ENCODE measurements at places on chromosomes 12 and 14.
A peak's percentile ranks its signal among the peaks of the same experiment; 100 is the strongest.

DNA sequence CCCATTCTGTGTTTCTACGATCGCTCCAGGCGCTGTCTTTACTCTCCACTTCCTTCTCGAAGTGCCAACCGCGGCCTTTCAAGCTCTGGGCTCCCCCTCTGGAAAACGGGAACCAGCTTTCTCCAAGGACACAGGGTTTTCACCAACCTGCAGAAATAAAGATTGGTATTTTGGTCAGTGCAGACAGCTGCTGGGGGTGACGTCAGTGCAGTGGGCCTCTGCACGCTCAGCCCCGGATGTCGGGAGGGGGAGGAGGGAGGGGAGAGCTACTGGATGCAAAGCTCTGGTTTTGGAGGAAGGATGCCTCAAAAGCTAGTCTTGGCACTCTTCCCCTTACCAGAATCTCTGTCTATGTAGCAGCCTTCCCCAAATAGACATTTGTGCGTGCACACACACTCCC is 19.9 kb downstream of the HRK start:
- no peaks in the 10 kb centered on the region for H3K27me3 ChIP-seq
- no peaks in the 10 kb centered on the region for H3K36me3 ChIP-seq
- H3K27ac ChIP-seq = no peak overlapping the region
- H3K4me3 ChIP-seq = no peak overlapping the region

DNA sequence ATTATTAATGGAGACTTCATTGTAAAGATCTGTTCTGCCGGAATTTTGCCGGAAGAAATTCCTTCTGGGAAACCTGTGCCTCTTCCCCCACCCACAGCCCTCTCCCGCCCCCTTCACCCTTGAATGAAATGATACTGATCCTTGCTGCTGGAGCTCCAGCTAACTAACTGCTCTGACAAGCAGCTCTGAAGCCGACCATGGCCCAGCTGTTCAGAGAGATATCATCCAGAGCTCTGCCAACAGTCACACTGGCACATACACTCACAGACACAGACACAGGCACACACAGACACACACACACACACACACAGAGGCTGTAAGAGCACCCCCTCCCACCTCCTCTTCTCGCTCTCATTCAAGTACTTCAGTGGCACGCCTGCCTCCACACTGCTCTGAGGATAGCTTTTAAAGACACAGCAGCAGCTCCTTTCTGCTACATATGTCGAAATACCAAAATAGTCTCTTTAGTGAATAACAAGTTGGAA is 88.6 kb downstream of the R3HDM2 start:
- H3K27ac ChIP-seq = peak overlapping the region; percentile 50
- DNase-seq = no peak
- H3K36me3 ChIP-seq = peaks cover 5% of the 10 kb centered on the region
- no peaks in the 10 kb centered on the region for H3K27me3 ChIP-seq
- H3K4me1 ChIP-seq = peaks cover 10% of the 10 kb centered on the region

DNA sequence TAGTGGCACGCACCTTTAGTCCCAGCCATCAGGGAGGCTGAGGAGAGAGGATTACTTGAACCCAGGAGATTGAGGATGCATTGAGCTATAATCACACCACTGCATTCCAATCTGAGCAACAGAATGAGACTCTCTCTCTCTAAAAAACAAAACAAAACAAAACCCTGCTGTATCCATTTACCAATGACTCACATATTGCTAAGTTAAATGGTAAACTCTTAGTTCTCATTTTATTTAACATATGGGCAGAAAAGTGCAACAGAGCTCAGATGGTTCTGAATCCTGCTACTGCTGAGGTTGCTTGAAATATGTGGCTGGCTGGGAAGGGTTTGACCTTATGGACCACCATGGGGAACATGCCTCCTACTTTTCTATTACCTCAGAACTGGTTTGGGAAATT is 33.7 kb upstream of the CCNT1 start:
- H3K4me1 ChIP-seq = no peaks in the 10 kb centered on the region
- no peak overlapping the region for H3K27ac ChIP-seq
- no peak overlapping the region for H3K4me3 ChIP-seq
- no peaks in the 10 kb centered on the region for H3K36me3 ChIP-seq
- no peaks in the 10 kb centered on the region for H3K27me3 ChIP-seq
- no peak for DNase-seq

DNA sequence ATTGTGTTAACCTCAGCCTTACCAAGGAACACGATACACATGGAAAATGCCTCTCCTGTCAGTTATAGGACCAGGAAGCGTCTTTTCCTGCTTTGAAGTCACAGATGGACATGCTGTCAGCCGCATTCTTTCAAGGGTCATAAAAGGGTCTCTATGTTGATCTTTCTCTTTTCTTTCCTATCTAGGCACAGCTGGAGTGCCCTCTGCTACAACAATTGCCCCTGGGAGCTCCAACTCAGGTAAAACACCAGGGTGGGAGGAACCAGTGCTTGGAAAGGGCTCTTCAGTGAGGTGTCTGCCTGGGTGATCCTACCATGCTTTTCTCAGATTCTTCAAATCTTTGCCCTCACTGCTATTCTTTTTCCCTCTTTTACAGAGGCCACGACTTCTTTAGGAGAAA is 157.4 kb upstream of the CNTN1 start:
- no peaks in the 10 kb centered on the region for H3K36me3 ChIP-seq
- H3K4me1 ChIP-seq = no peaks in the 10 kb centered on the region
- no peak overlapping the region for H3K4me3 ChIP-seq
- no peaks in the 10 kb centered on the region for H3K27me3 ChIP-seq
- no peak overlapping the region for H3K27ac ChIP-seq

- no peaks in the 10 kb centered on the region for H3K4me1 ChIP-seq
- no peaks in the 10 kb centered on the region for H3K36me3 ChIP-seq
- H3K27me3 ChIP-seq = no peaks in the 10 kb centered on the region
- H3K4me3 ChIP-seq = no peak overlapping the region
- no peak for DNase-seq
- H3K27ac ChIP-seq = no peak overlapping the region
These were observed 13.0 kb downstream of the TMEM52B start for GRCh38 chr12:10191865-10192264.

- no peaks in the 10 kb centered on the region for H3K36me3 ChIP-seq
- no peak for DNase-seq
- H3K4me1 ChIP-seq = no peaks in the 10 kb centered on the region
- H3K27ac ChIP-seq = peak overlapping the region; percentile 30
These were observed 10.4 kb downstream of the MTA1 start for GRCh38 chr14:105430042-105430441.

GRCh38 chr14:73180385-73180805 is 44.1 kb downstream of the PSEN1 start:
- no peak for DNase-seq
- H3K4me3 ChIP-seq = no peak overlapping the region
- H3K4me1 ChIP-seq = peaks cover 2% of the 10 kb centered on the region
- H3K36me3 ChIP-seq = peaks cover 4% of the 10 kb centered on the region

GRCh38 chr12:120536064-120536791 is 2.1 kb downstream of the RNF10 start:
- H3K36me3 ChIP-seq = peaks cover 12% of the 10 kb centered on the region
- DNase-seq = no peak
- no peaks in the 10 kb centered on the region for H3K27me3 ChIP-seq
- H3K4me1 ChIP-seq = peaks cover 44% of the 10 kb centered on the region
- H3K4me3 ChIP-seq = peak overlapping the region; percentile 96

- peaks cover 36% of the 10 kb centered on the region for H3K4me1 ChIP-seq
- no peak for DNase-seq
- H3K27ac ChIP-seq = no peak overlapping the region
- no peaks in the 10 kb centered on the region for H3K27me3 ChIP-seq
These were observed 169.6 kb downstream of the ZFP36L1 start for GRCh38 chr14:68623307-68623706.

- no peak overlapping the region for H3K27ac ChIP-seq
- no peaks in the 10 kb centered on the region for H3K4me1 ChIP-seq
- DNase-seq = no peak
- H3K36me3 ChIP-seq = no peaks in the 10 kb centered on the region
These were observed 52.0 kb upstream of the OSBPL8 start for GRCh38 chr12:76611533-76611932.

DNA sequence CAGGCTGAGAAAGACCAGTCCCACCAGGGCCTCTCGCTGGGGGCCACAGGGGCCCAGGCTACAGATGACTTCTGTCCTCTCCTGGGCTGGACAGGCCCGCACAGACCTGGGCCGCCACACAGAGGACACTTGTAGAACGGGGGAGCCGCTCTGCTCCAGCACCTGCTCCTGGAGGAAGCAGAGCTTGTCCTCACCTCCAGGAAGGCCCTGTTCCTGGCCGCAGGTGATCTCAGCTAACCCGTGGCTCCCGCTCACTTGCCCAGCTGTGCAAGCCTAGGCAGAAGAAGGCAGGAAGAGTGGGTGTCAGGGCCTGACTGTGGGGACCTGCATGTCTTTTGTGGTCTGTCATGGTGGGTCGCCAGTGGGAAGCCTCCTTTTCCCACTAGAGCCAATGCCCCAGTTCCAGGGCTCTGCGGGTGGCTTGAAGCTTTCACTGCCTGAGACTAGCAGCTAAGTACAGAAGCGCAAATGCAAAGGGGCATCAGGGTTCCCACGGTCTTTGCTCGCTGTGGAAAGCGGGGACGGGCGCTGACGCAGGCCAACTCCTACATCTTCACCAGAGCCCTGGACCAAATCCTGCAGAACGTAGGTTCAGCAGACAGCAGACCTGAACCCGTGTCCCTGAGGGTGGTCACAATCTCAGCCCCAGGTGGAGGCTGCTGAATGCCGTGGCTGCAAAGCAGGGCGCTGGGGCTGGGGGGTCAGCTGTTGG is 8.8 kb upstream of the CEP170B start:
- H3K4me3 ChIP-seq = no peak overlapping the region
- no peaks in the 10 kb centered on the region for H3K36me3 ChIP-seq
- peak; percentile 21 for DNase-seq
- no peaks in the 10 kb centered on the region for H3K4me1 ChIP-seq

- no peak overlapping the region for H3K27ac ChIP-seq
- no peak overlapping the region for H3K4me3 ChIP-seq
- H3K36me3 ChIP-seq = no peaks in the 10 kb centered on the region
- DNase-seq = no peak
- no peaks in the 10 kb centered on the region for H3K4me1 ChIP-seq
- no peaks in the 10 kb centered on the region for H3K27me3 ChIP-seq
These were observed 77.8 kb downstream of the HSD17B6 start for GRCh38 chr12:56840922-56841321.

DNA sequence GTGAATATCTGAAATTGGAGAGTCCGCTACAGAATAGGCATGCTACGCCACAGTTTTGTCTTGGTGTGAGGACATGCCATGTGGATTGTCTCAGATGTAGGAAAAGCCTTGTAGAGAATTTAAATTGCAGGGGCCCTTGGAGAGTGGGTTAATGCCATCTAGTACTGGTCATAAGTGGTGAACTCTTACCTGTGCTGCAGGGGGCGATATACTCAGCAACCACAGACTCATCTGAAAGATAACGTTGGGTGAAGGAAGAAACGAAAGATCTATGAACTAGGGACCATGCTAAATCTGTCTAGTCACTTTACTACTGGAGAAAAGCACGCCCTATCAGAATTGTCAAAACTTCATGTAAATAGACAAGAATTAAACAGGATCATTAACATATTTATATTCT is 33.7 kb upstream of the A2M start:
- no peak for DNase-seq
- H3K36me3 ChIP-seq = no peaks in the 10 kb centered on the region
- no peak overlapping the region for H3K4me3 ChIP-seq
- no peak overlapping the region for H3K27ac ChIP-seq
- no peaks in the 10 kb centered on the region for H3K27me3 ChIP-seq

DNA sequence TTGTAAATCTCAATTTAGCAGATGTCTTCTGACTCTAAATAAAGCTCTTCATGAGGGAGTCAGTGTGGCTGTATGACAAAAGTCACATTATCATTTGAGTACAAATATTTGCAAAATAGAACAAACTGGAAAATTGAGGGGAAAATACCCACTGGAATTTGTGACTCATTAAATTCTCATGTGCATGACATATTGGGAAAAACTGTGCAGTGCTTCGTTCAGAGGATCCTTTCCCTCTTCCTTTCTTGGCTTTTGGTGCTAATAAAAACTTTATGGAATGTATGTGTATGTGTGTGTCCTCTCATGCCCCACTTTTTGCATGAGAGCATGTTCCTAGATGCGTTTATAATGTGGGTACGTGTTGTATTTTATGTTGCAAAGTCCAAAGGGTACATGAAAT is 267.8 kb downstream of the KTN1 start:
- H3K27me3 ChIP-seq = no peaks in the 10 kb centered on the region
- no peaks in the 10 kb centered on the region for H3K36me3 ChIP-seq
- no peaks in the 10 kb centered on the region for H3K4me1 ChIP-seq
- no peak overlapping the region for H3K4me3 ChIP-seq
- no peak for DNase-seq

DNA sequence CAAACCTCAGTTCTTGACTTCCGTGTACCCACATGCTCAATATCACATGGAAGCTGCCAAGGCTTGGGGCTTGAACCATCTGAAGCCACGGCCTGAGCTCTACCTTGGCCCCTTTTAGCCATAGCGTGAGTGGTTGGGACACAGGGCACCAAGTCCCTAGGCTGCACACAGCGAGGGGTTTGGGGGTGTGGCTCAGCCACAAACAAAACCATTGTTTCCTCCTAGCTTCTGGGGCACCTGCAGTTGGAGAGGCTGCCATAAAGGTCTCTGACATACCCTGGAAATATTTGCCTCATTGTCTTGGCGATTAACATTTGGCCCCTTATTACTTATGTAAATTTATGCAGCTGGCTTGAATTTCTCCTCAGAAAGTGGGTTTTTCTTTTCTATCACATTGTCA is 628.6 kb downstream of the NRXN3 start:
- no peaks in the 10 kb centered on the region for H3K27me3 ChIP-seq
- H3K4me3 ChIP-seq = no peak overlapping the region
- no peaks in the 10 kb centered on the region for H3K4me1 ChIP-seq
- H3K36me3 ChIP-seq = no peaks in the 10 kb centered on the region
- no peak overlapping the region for H3K27ac ChIP-seq
- DNase-seq = no peak

DNA sequence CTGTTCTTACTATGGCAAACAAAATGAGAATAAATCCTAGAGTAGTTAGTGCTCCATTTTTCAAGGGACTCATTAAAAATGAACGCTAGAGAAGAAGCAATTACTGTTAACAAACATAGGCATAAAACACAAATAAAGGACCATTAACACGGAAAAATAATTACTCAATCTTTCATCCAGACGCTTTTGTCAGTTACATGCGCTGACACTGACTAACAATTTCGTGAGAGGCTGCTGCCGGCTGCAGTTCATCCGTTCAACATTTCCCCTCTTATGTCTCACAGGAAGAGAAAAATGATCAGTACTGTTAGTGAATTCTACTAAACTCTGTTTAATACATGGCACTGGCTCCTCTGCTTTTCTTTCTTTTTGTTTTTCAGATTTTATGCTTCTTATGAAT is 472.7 kb upstream of the FLRT2 start:
- H3K4me1 ChIP-seq = no peaks in the 10 kb centered on the region
- H3K27ac ChIP-seq = no peak overlapping the region
- H3K36me3 ChIP-seq = no peaks in the 10 kb centered on the region
- no peaks in the 10 kb centered on the region for H3K27me3 ChIP-seq

Measured in psoas muscle (tissue), 8 donors.